ENCODE measurements at places on chromosomes 16 and 17. TPM values are rescaled to one million over a fixed set of nuclear protein-coding genes. Genes with fewer than 3 reads are reported as not detected.

- DNase-seq = no peak
These were observed 8.8 kb downstream of the CTRB1 start for GRCh38 chr16:75227361-75228142.

DNA sequence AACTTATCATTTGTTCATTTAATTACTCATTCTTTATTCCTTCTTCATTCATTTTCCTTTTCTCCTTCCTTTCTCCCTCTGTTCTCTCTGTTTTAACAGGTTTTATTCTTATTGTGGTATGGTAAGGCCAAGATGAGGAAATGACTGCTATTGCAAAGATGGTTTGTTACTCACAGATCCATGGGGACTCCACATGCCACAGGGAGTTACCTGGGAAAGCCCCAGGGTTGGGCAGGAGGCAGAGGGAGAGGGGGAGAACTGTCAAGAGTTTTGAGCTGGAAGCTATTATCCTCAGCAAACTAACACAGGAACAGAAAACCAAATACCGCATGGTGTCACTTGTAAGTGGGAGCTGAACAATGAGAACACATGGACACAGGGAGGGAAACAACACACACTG is 453.3 kb downstream of the WWOX start:
- no peak for DNase-seq

DNA sequence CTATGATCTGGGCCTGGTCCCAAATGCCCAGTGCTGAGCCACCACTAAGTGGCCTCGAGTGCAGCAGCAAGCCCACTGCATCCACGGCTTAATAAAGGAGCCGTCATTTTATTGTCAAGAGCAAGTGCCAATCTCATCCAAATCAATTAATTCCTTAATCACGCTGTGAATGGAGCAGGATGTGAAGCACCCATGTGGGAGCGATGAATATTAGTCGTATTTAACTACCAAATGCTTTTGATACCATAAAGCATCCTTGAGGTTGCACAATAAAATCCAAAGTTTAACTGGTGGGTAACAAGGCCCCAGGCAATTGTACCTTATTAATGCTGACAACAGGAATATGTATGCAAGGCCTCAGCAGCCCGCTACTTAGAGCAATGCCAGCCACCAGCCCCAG is 226.0 kb upstream of the C16orf82 start:
- no peak for DNase-seq

CACNA1H gene
- polyA plus RNA-seq = not detected

PIMREG gene
- polyA plus RNA-seq = 1.4 TPM

ABAT gene
- polyA plus RNA-seq = 5.4 TPM

TMEM114 gene
- polyA plus RNA-seq = not detected

KRTAP17-1 gene
- polyA plus RNA-seq = not detected

Measured in immature natural killer cell (primary cell).